ENCODE measurements at places on chromosomes 1 and 21. TPM values are rescaled to one million over a fixed set of nuclear protein-coding genes. Genes with fewer than 3 reads are reported as not detected.
A peak's percentile ranks its signal among the peaks of the same experiment; 100 is the strongest.

The TTC22 gene
- polyA plus RNA-seq, result 0.97 TPM

The PTGFR gene
- polyA plus RNA-seq, result 54.6 TPM

DNA sequence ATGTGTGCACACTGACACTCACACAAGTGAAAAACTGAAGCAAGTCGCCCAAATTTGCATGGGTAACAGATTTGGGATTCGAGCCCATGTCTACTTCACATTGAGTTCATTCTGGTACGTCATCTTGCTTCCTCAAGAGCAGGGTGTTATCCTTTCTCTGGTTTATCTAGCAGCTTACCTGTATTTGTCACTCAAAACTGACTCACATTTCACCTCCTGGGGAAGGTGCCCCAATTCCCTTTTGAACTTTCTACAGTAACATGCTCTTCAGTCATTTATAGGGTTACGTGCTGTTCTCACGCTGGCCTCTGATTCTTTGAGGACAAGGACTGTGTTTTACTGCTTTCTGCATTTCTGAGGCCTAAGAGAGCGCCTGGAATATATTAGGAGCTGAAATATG, 162.8 kb downstream of the PDE4B start:
- DNase-seq, result no peak

The GBP7 gene
- polyA plus RNA-seq, result not detected

The ZFP69B gene
- polyA plus RNA-seq, result 3.2 TPM

The IFI44L gene
- polyA plus RNA-seq, result 1.5 TPM

- no peak for DNase-seq
Observed at GRCh38 chr21:28963831-28964230, 28.8 kb downstream of the LTN1 start.

GRCh38 chr1:3113741-3114056, 44.7 kb downstream of the PRDM16 start:
- no peak for DNase-seq

The AQP10 gene
- 0.28 TPM for polyA plus RNA-seq

- DNase-seq, result no peak
Observed at GRCh38 chr1:61191433-61191720, 109.0 kb downstream of the NFIA start.

- no peak for DNase-seq
Observed at GRCh38 chr1:202656057-202656456, 54.2 kb downstream of the SYT2 start.

The GJA8 gene
- polyA plus RNA-seq, result not detected

DNA sequence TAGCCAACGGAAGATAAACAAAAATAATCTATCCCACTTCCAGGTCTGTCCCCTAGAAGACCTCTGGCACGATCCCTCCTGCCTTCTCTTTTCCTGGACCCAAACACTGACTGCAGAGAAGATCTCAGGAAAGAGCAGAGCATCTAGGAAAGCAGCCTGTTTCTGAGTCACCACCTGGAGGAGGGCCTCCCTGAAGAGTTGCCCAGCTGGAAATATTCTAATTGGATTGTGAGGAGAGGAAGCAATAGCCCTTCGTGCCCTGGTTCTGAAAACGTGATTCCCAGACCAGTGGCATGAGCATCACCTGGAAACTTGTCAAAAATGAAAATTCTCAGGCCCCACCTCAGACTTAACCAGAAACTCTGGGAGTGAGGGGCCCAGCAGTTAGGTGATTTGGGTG, 411.1 kb downstream of the SETD4 start:
- DNase-seq, result no peak

The MMEL1 gene
- polyA plus RNA-seq, result 0.31 TPM

The DMBX1 gene
- not detected for polyA plus RNA-seq

DNA sequence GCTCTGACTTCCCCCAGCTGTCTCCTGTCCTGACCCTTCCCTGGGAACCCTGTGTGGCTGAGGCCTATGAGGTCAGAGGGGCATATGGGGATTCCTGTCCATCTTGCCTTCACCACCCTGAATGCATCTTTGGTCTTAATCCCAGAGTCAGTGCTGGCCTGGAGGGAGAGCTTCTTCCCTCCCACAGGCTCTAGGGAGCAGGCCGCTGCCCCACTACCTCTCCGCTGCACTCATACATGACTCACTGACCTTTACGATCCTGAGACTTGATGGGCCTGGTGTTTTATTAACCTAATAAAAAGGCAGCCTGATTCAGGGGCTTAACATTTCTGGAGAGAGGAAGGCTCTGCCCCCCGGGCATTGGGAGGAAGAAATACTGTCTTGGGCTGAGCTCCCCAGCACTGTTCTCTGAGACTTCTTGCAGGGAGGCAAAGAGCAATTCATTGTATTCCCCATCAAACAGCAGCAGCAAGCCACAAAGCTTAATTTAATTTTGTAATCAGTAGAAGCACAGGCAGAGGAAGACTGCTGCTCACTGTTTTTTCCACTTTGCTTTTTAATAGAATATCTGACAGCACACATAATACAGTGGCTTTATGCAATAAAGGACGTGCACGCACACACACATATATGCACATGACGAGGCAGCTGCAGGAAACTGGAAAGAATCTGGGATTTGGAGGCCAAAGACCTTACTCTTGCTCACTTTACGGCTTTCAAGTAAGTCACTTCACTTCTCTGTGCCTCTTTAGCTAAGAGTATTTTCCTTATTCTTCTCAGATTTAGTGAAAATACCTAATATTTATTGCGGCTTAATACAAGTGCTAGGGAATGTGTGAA, 89.2 kb upstream of the GRIK3 start:
- DNase-seq, result peak; percentile 7

- no peak for DNase-seq
Observed at GRCh38 chr1:183030053-183030452, 6.8 kb downstream of the LAMC1 start.

DNA sequence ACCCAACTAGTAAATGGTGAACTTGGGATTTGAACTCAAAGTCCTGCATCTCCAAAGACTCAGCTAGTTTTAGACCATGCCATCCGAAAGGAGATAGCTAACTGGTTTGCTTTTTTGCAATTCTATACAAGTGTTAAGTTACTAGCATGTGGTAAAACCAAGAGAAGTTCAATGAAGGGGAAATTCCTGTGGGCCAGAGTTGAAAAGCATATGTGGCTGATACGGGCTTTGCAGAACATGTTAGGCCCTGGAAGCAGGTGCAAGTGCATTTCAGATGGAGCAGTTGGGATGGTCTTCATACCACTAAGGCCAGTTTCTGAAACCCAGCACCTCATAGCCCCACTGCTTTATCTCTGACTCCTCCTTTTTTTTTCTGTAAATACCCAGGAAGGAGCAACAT, 620.9 kb downstream of the PLPP3 start:
- no peak for DNase-seq

- DNase-seq, result no peak
Observed at GRCh38 chr1:203627851-203628200, 1.2 kb downstream of the ATP2B4 start.

- no peak for DNase-seq
Observed at GRCh38 chr1:7527733-7528045, 243.4 kb upstream of the VAMP3 start.

DNA sequence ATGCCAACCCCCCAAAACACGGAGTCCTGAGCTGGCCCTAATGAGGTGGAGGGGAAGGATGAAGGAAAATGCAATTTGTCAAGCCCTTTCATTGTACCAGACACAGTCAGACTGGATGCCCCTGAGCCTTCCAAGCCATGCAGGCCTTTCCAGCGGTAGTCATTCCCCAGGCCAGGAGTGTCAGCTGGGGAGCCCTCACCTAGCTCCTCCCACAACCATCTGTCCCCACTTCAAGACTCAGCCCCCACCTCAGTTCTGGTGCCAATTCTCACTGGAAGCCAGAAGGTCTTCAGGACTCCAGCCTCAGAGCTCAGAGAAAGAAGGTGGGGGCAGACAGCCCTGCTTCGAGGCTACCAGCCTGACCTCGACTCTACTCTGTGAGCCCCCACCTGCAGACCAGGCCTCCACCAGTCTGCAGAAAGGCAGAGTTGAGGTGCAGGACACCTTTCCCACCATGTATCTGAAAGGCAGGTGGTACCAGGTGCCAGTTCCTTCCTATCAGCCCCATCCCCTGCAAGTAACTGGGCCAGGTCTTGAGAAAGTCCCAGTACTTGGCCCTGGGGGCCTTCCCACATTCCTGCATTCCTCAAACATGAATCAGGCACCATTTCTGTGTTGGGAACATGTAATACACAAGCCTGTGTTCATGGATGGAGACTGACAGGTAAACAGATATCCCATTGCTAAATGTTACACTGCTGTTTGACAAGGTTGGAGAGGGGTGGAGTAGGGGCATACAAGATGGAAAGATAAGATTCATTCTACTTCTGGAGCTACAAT, 180.6 kb upstream of the EDN2 start:
- DNase-seq, result no peak

The LCE3D gene
- not detected for polyA plus RNA-seq

The WLS gene
- 100 TPM for polyA plus RNA-seq

- DNase-seq, result no peak
Observed at GRCh38 chr1:175600721-175601440, 142.5 kb downstream of the TNR start.

DNA sequence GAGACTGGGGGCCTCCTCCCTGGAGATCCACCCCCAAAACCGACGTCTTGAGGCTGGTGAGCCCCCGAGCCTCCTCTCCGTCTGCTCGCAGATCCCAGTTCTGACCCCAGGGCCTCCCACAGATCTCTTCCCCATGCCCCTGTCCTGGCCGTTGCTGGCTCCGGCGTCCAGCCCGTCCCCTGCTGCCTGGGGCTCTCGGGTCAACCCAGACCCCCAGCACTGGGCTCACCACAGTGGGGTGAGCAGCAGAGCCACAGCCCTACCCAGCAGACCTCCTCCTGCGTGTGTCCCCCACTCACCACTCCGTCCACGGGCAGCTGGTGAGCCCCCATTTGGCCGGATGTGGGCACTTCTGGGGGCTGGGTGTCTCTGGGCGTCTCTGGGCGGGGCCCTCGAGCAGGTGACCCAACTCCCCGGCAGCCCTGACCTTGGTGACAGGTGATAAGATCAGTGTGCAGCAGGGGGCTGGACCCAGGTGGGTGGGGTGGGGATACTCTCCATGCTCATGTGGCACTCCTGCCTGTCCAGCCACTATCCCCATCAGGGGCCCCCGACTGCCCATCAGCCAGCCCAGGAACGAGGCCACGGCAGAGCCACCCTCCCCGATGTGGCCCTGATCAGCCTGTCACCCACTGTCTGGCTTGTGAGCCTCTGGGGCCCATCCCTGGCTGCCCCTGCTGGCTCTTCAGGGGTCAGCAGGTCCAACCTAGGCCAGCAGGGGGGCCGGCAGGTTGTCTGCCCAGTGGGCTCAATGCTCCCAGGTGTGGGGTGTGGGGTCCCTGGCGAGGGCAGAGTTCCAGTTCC, 709 bp downstream of the TNFRSF14 start:
- DNase-seq, result no peak

DNA sequence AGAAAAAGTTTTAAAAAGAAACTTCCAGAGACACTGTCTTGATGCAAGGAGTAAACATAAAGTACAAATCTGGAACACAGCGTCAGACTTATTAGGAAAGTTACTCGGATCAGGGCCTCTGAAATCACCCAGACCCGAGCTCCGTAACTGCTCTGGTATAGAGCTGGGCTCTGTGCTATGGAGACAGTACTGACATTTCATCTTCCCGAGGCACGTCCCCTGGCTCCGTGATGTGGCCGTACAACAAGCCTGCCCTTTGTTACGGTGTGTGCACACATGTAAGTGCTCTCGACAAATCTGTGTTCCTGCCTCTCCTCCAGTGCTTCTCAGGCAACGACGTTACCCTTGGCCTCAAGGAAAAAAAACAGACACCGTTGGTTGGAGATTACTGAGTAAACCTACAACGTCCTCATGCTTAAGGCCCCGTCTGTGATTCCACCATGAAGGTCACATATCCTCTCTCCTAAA, 107.0 kb upstream of the IRF2BP2 start:
- DNase-seq, result no peak

DNA sequence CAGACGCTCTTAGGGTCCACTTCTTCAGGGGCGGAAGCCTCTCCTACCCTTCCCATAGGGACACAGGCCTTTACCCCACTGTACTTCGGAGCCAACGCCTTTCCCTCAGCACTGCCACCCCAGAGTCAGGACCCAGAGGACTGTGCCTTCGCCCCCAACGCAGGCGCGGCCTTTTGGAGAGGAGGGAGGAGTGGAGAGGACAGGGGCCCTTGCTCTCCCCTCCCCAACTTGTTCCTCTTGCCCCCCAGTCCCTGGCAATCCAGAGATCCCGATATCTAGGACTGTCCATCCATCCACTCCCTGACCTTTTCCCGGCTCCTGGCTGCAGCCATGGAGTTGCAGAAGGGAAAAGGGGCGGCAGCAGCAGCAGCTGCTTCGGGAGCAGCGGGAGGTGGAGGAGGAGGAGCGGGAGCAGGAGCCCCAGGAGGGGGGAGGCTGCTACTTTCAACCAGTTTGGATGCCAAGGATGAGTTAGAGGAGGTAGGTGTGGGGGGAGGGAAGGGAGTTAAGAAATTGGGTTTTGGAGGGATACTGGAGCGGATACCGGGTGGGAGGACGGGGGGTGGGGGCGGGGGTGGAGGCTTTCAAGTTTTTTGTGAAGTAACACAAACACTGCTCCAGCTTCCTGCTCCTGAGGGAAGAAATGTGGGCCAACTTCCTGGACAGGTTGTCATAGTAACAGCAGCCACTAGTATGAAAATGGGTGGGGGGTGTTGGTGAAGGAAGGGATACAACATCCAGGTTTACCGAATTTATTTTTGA, 636 bp downstream of the INTS3 start:
- DNase-seq, result peak; percentile 57

DNA sequence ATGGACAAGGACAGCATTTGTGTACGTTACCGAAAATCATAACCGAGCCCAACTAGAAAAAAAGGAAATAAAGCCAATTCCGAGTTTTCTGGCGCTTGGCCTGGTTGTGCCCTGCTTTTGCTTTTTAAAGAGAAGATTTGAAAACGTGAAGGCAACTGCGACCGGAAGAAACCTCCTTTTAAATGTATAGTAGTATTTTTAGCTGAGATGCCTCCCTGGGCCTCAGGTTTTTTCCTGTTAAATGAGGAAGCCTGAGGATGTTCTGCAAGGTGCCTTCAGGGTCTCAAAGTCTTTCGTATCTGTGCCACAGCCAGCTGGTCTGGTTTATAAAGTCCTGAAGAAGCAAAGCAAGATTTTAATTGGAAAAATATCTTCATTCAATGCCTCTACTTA, 371 bp upstream of the ODF2L start:
- DNase-seq, result no peak

The SOX13 gene
- 25.3 TPM for polyA plus RNA-seq

The SPATA17 gene
- polyA plus RNA-seq, result 3.6 TPM

DNA sequence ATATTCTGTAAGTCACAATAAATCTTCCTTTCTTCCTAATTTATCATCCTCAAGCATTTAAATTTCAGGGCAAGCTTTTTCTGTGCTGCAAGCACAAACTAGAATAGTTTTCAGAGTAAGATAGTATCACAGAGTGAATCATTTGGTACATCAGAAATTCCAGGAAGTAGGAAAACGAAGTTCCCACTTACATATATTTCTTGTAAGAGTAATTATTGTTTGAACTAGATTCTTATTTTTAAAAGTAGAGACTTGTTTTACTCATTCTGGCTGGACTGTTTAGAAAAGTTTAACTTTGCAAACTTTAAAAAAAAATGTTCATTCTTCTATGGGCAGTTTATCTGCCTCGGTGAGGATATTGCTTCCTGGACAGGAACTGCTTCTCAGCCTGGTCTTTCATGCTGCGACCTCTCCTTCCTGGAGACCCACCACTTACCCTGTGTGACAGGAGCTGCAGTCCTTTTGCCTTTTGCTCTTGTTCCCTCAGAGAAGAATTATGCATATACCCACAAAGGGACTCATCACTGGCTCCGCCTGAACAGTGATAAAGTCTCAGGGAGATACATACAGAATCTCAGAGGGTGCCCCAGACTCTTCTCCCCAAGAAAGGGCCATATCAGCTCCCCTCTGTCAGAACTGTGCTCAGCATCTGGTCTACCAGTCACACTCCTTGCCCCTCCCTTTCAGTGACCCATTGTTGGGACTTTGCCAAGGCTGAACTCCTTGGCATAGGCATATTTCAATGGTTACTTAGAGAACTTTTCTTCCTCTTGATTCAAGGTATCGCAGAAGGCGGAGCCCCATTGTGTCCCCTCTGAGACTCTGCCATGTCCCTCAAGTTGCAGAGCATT, 102.7 kb upstream of the CD55 start:
- DNase-seq, result no peak

The PAQR6 gene
- 3.6 TPM for polyA plus RNA-seq
